Lower lobe of right lung (tissue), 2 donors: ENCODE measurements at places on chromosomes 4 and X.

- no peak for DNase-seq
These were observed 47.9 kb upstream of the TSPAN5 start for GRCh38 chr4:98706200-98706813.

GRCh38 chr4:110515676-110516075 lies 39.7 kb downstream of the ENPEP start:
- no peak for DNase-seq

DNA sequence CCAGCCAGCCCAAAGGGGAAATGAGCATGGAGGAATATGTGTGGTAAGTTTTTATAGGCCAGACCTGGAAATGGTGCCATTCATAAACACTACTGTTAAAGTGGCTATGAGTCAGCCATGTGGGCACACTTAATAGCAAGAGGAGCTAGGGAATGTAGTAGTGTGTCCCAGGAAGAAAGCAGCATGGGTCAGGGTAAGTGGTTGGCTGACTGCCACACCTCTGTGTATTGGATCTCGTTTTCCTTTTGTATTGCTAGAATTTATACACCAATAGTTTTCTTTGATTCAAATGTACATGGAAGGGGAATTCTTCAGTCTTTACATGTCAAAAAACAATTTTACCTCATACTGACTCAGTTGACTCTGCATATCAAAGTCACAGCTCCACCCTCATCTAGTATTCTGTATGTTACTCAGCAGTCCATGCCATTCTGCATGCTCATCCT lies 22.9 kb upstream of the SGMS2 start:
- DNase-seq: no peak

DNA sequence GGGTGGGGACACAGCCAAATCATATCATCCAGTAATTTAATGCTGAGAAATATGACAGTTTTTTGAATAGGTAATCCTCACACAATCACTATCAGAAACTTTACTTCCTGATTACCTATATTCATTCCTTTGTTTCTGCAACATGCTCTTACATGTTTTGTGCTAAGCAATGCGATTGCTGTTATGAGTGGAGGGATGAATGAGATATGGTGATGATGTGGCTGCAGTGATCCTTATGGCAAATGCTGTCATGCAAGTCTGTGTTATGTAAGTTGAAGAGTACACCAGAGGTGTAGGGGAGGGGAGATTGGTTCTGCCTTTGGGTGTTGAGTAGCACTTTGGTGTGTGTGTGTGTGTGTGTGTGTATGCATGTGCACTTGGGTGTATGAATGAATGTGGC lies 14.6 kb downstream of the HERC3 start:
- DNase-seq: no peak

DNA sequence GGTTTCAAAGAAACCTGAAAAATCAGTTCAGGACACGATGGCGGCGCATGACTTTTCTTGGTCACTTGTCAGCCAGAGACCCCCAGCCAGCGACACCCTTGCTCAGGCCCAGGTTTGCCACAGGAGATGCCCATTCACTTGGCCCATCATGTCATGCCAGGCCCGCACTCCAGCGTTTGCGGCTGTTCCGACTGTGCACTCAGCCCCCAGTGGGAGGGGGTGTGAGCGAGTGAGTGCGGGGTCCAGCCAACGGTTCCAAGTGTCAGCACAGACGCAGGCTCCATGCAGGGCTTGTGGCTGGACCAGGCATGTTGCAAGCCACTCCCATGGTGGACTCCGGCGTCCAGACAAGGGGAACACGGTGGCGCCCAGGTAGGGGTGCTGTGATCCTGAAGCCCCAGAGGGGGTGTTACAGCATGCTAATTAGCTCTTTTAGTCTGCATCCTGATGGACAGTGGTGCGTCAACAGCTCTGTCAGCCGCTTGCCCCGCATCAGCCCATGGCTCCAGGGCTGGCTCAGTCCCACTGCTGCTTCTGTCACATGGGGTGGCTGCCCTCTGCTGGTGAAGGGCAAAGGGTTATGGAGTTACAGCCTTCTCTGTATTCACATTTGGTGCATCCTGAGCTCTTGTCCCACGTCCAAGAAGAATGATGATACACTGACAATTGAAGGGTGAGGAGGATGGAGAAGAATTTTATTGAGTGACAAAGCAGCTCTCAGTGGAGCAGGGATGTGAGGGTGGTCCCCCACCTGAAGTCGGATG lies 3.7 kb upstream of the MAEA start:
- DNase-seq: no peak

DNA sequence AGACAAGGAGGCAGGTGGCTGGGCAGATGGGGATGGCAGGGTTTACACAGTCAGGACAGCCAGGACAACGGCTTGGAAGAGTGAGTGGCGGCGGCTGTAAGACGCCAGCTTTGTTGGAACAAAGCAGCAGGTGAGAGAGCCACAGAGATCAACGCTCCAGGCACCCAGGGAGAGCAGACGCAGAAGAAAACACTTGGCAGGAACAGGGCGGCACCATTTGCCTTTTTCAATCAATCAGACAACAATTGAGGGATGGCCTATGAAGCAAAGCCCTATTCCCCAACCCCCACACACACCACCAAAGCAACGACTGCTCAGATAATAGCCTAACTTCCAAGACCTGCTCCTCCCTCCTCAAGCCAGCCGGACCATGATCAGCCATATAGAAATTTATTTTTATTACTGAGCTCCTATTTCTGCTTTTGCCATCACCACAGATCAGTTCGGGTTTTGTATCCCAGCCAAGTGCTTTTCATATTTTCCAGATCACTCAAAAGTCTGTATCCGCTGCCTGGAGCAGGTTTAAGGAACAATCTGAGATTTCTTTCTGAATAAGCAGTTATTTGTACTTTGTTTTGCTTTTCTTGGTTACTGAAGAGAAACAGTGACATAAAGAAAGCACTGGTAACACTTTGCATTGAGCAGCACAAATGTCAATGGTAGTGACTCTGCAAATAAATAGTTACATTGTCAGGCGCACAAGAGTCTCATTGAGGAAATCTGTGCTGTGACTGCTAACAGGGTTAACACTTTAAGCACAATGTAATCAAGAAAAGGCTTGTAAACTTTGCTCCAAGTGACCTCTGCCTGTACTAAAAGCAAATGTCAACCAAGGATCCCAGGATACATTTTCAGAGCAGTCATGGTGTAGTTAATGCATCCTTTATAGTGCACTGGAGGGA lies 81.8 kb upstream of the RBPJ start:
- DNase-seq: no peak

DNA sequence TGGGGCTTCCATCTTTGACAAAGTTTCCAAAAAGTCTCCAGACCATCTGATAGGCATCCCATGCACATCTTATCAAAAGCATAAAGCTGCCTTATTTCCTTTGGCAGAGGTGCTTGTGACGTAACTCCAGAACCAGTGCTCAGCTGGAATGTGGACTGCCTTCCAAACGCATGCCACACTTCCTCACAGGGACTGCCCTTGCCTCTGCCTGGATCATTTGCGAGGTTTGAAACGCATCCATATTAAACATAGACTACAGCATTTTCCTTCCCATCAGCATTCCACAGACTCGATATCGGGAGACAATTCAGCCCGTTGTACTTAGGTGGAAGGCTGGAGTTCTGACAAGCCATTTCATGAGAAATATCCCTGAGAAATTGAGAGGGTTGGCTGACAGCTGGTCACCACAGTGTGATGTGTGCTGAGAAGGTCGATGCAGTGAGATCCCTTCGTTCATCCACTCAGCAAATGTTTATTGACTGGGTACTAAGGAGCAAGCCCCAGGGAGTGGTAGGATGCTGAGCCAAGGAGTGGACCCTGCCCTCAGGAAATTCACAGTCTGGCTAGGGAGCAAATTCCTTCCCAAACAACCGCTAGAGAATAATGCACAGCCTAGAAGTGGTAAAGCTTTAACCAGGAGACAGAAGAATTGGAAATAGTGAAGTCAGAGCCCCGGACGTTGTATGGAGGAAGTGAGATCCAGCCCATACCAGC lies 376.0 kb downstream of the BCOR start:
- DNase-seq: no peak

DNA sequence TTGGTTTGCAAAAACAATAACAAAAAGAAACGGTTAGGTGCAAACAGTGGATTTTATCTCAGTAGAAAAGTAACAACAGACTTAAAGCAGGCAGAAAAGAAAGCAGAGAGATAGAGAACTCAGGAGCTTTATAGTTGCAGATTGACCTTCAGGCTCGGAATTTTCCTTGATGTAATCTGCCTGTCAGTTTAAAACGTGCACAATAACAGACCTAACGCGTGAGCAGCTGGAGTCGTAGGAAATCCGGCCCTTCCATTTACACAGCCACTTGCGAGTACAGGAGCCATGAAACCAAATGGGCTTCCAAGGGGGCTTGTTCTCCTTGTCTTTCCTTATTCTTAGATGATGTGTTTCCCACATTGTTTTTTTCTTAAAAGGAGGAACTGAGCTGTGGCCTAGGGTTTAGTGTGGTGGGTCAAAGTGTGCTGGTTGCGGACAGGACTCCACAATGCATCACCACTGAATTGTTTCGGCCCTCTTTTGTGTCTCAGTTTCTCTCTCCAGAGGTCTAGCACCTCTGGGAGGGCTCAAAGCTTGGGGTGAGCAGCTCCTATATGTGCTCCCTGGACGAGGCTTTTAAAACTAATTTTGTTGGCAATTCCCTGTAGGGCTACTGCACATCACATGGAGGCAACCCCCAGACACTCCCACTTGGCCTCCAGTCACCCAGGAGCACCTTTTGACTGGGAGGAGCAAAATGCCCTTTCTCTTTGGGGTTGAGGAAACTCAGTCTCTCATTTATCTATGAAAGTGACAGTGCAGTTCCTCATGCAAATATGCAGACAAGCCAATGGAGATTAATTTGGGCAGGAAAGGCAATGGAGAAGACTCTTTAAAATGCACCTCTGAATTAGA lies 13.9 kb upstream of the MPP1 start:
- no peak for DNase-seq

DNA sequence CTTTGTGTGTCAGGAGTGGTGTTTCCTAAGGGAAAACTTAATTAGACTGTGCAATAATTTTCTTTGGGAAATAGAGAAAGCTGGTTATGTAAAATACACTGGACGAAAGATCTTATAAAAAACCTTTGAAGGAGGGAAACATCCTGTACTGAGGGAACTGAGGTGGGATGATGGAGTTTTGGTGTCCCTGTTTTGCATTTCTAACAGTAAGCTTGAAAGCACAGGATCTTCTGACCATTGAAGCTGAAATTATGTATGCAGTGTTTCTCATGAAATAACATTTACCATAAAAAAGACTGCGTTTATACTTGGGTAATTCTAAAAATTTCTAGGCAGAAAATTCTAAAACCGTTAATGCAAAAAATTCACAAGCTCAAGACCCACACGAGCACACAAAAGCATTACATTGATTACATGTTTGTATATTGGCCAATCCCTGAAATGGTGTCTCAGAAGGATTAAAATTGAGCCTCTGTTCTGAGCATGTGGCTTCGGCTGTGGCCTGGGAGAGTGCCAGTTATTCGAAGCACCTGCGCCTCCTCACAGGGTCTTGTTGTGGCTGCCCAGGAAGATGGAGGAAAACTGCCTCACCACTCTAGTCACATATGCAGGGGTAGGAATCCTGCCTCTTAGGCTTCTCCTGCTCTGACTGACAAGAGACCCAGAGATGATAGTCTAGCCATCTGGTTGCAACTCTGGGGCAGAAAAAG lies 49.5 kb downstream of the JADE3 start:
- DNase-seq: no peak
